ENCODE measurements at places on chromosomes 1 and 21.

- H3K27ac ChIP-seq: no peak overlapping the region
- DNase-seq: no peak
Measured at GRCh38 chr1:50139339-50140181, 30.8 kb downstream of the ELAVL4 start.

DNA sequence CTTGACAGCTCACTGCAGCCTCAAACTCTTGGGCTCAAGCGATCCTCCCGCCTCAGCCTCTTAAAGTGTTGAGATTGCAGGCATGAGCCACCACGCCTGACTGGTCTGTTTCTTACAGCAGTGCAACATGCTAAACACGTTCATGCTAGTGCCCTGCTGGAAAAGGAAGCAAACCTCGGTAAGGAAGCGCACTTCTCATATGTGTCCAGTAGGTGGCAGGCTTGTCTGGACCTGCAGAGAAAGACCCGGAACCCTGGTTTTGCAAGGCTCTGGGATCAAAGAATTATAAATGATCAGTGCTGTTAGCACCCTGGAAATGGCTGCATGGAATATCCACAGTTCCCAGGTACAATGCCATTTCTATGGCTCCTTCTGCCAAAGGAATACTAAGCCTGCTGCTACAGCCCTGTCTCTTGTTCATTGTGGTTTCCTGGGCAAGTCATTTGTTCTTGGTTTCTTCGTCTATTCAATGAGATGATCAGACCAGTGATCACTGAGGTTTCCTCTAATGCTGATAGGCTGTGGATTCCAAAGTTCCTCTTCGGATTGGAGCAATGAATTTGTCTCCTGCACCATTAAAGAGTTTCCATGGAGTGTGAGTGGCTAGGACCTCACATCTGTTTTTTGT, 15.9 kb downstream of the RNU5D-1 start:
- peak overlapping the region; percentile 16 for H3K4me3 ChIP-seq
- H3K27me3 ChIP-seq: no peaks in the 10 kb centered on the region
- DNase-seq: peak; percentile 79
- no peaks in the 10 kb centered on the region for H3K36me3 ChIP-seq
- peaks cover 48% of the 10 kb centered on the region for H3K4me1 ChIP-seq
- peak overlapping the region; percentile 67 for H3K27ac ChIP-seq

GRCh38 chr1:198575292-198575691, 34.8 kb upstream of the ATP6V1G3 start:
- peaks cover 14% of the 10 kb centered on the region for H3K4me1 ChIP-seq
- no peaks in the 10 kb centered on the region for H3K36me3 ChIP-seq
- no peaks in the 10 kb centered on the region for H3K27me3 ChIP-seq
- no peak overlapping the region for H3K4me3 ChIP-seq

DNA sequence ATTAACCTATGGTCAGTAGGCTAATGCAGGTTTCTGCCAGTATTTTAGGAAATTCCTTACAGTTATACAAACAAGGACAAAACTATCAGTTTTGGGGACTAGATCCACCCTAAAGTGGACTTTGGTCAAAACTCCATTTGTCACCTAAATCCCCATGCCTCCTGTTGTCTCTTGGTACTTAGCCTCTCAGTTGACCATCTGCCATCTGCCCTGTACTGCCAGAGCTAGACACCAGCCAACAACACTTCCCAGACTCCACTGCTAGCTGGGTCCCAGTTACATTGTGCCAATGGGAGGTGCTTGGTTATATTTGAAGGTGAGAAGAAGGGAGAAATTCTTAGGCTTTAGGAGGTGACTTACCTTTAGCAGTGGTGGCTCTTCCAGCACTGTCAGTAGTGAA, 17.0 kb upstream of the BSDC1 start:
- DNase-seq: no peak
- H3K36me3 ChIP-seq: no peaks in the 10 kb centered on the region
- H3K27me3 ChIP-seq: peaks cover 3% of the 10 kb centered on the region
- H3K27ac ChIP-seq: no peak overlapping the region

GRCh38 chr1:201347498-201348210, 29.8 kb downstream of the TNNT2 start:
- H3K36me3 ChIP-seq: no peaks in the 10 kb centered on the region
- H3K27me3 ChIP-seq: peaks cover 23% of the 10 kb centered on the region
- no peak overlapping the region for H3K4me3 ChIP-seq
- no peak overlapping the region for H3K27ac ChIP-seq

All from activated CD4-positive, alpha-beta T cell treated with anti-CD3 and anti-CD28 coated beads for 36 hours (primary cell).